ENCODE measurements at places on chromosomes 11 and 22.
A peak's percentile ranks its signal among the peaks of the same experiment; 100 is the strongest.

DNA sequence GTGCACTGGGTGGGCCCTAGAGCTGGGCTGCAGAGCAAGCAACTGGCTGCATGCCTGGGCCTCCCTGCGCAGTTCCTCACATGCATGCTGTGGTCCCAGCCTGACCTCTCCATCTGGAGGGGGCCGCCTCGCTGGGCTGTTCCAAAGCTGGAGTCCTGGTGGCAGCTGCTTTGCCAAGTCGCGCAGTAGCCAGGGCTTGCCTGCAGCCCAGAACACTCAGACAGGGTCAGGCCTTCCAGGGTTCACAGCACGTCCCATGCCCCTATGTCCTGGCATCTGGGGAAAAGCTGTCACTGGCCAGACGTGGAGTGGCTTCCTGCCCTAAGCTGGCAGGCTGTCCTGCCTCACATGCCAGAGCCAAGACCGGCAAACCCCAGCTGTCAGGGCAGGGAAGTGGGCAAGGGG lies 16.5 kb upstream of the CDC42EP2 start:
- no peak for DNase-seq

DNA sequence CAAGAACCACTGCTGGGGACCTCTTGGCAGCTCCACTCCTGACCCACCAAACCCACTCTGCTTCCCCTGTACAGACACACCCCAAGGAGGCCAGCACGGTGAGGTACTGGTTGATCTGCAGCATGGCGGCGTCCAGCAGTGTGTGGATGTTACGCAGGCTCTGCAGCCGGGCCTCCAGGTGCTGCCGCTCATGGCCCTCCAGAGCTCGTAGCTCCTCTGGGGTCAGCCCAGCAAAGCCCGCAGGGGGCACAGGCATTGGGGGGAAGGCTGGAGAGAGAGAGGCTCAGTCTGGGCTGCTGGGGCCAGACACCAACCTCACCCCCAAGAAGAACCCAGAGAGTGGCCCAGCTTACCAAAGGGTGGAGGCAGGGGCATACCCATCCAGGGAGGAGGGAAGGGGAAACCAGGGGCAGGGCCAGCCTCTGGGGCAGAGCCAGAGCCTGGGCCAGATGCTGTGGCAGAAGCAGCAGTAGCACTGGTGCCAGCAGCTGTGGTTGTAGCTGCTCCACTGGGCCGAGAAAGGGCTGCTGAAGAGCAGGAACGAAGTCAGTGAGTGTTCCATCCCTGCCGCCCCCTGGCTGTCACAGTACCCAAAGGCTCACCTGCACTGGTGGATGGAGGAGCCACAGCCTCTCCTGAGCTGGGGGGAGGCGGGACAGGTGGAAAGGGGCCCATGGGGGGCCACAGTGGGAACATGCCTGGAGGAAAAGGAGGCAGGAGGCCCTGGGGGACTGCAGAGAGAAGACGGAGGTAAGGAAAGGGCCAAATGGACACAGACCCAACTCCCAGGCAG lies 4.5 kb downstream of the SYVN1 start:
- no peak for DNase-seq

DNA sequence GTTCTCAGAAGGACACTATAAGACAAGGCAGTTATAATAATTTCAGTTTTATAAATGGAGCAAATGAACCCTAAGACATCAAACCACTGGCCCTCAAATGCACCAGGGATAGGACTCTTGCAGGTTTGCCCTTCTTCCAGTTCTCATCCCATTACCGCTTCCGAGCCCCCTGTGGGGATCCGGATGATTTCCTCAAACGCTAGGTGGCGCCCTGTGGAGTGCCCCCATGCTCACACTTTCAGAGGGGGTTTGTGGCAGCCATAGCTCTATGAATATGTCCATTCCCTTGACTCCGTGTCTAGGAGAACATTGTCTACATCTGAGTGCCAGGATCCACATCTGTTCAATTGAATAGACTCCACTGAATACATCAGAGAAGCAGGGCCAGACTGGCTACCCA lies 816.3 kb downstream of the NTM start:
- DNase-seq: no peak

- DNase-seq: no peak
Measured at GRCh38 chr11:71298761-71299181, 46.4 kb upstream of the SHANK2 start.

GRCh38 chr22:32917577-32918354 lies 116.3 kb downstream of the TIMP3 start:
- no peak for DNase-seq

GRCh38 chr11:86440305-86440716 lies 65.6 kb downstream of the CCDC81 start:
- peak; percentile 67 for DNase-seq

GRCh38 chr11:69508974-69509373 lies 27.5 kb downstream of the LINC01488 start:
- no peak for DNase-seq

- DNase-seq: no peak
Measured at GRCh38 chr11:17782145-17782544, 47.6 kb downstream of the KCNC1 start.

GRCh38 chr11:23539556-23539955 lies 679.3 kb upstream of the CCDC179 start:
- no peak for DNase-seq

GRCh38 chr11:91850533-91851275 lies 373.9 kb upstream of the FAT3 start:
- no peak for DNase-seq

- DNase-seq: no peak
Measured at GRCh38 chr11:73047773-73048371, 94.2 kb downstream of the FCHSD2 start.

- DNase-seq: no peak
Measured at GRCh38 chr22:48893288-48894063, 934.2 kb downstream of the BRD1 start.

- DNase-seq: no peak
Measured at GRCh38 chr22:35628732-35629131, 11.6 kb upstream of the MB start.

DNA sequence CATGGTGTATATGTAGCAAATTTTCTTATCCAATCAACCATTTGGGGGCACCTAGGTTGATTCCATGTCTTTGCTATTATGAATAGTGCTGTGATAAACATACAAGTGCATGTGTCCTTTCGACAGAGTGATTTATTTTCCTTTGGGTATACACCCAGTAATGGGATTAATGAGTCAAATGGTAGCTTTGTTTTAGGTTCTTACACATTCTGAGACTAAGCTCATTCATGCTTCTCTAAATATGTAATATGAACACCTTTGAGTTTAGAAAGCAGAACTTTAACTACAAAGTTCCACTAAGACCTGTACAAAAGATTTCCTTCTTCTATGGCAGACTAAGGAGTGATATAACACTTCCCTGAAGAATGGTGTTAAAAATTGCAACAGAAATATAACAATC lies 627.0 kb downstream of the KCNA4 start:
- DNase-seq: no peak

DNA sequence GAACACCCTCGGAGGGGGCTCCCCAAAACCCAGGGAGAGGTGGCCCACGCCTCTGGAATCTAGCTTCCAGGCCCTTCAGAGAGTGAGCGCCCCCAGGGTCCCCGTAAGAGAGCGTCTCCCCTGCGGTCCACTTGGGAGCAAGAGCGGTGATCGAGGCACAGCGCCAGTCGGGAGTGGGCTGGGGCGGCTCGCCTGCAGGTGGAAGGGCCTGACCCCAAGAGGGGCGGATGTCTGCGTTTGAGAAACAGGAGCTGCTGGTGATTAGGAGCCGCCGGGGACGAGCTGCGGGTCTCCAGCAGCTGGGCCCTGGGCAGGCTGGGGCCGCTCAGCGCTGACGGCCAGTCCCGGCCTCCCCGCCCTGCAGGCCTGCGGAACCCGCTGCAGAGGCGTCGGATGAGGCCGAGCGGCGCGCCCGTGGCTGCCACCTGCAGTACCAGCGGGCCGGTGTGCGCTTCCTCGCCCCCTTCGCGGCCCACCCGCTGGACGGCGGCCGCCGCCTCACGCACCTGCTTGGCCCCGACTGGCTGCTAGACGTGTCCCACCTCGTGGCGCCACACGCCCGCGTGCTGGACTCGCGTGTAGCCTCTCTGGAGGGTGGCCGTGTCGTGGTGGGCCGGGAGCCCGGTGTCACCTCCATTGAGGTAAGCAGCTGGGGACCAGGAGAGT lies 10.0 kb downstream of the TMEM132A start:
- no peak for DNase-seq

- DNase-seq: no peak
Measured at GRCh38 chr22:17343766-17344165, 25.5 kb upstream of the CECR2 start.

- peak; percentile 19 for DNase-seq
Measured at GRCh38 chr11:102564110-102564509, 33.6 kb upstream of the MMP7 start.

- DNase-seq: no peak
Measured at GRCh38 chr11:34916843-34917770, 689 bp downstream of the PDHX start.

- DNase-seq: no peak
Measured at GRCh38 chr11:69841859-69842698, 22.9 kb upstream of the FGF3 start.

DNA sequence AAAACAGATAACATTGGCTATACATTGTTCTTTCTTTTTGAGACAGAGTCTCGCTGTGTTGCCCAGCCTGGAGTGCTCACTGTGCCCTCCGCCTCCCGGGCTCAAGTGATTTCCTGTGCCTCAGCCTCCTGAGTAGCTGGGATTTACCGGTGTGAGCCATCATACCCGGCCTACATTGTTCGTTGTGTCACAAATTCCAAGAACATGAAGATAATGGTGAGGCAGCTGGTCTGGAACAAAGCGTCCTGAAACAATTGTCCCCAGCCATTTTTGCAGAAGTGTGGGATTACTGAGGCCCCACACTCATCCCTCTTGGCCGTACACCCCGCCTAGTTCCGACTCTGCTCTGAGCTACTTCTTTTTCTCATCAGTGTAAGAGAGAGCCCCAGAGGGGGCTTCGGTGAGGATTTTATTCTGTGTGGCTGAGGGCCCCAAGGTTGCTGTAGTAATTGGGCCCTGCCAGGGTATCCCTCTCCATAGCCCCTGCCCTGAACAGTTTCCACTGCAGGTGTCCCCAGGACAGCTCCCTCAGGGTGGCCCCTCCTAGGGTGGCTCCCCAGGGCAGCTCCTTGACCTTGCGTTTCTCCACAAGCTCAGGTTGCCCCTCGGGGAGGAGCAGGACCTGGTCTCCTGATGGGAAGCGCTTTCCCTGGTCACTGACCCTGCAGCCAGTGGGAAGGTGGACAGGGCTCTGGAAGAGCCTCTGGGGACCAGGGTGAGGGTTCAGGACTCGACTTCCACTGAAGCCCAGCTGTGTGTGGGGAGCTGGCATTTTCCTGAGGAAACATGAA lies 13.1 kb upstream of the ARSA start:
- no peak for DNase-seq

DNA sequence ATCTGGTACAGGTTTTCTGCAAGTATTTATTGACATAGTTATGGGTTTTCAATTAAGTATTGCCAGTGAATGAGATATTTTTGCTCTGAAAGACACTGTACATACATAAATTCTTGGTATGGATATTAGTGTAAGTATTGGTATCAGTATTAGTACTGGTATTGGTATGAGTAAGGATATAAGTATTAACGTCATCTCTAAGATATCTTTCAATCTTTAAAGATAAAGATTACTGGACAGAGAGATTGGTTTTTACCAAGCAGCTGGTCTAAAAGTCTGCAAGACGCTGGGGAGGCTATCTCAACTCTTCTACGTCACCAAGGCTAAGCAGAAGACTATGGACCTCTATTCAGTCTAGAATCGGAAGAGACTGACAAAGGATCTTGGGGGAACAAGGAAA lies 234.5 kb downstream of the NXPE2 start:
- DNase-seq: no peak

DNA sequence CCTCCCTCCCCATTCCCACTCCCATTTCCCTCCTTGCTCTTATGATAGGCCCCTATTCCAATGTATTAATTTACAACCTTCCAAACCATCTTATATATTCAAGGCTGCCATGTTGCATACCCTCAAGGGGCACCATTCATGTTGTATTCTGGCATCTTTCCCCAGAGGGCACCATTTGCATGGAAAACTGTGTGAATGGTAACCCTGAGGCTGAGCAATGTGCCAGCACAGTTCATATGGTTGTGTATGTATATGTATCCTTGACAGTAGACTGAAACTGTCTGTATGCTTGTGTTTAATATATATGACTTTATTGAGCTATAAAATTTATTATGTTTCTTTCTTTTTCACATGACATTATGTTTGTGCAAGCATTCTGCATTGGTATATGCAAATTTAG lies 7.3 kb downstream of the RASSF10 start:
- DNase-seq: no peak

- no peak for DNase-seq
Measured at GRCh38 chr11:128906185-128907050, 15.3 kb downstream of the KCNJ5 start.

DNA sequence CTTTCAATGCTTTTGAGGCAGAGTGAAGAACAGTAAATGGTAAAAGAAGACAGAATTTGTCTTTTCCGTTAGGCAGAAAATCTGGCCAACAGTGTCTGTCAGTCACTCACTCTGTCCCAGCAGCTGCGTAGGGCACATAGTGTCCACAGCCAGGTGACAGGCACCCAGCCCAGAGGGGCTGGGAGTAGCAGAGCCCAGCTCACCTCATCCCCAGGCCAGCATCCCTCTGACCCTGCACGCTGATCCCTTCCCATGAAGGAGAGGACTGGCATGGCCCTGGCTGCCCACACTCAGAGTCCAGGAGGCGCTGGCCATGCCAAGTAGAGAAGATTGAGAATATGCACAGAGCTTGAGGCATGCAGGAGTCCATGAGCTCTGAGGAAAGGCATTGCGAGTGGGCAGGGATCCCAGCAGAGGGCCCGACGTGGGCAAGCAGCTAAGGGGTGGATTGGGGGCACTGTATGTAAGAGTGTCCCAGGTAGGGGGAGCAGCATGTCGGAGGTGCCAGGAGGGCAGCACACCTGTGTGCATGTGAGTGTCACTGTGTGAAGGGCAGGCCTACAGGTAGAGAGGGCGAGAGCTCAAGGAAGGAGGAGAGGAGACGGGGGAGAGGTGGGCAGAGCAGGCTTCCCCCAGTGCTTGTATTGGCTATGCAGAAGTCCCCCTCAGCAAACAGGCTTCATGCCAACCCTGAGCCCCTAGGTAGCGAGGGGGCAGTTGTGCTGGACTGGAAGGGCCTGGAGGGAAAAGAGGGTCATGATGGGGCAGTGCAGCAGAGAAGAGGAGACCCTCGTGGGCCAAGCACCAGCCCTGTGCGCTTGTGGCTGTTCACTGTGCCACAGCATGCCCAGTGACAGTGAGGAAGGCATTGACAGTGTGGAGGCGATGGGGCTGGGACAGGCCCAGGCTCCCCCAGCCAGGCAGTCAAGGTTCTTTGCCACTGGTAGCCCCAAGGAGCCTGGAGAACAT lies 133.8 kb downstream of the OSBP2 start:
- DNase-seq: no peak

GRCh38 chr22:47210112-47210657 lies 447.7 kb downstream of the TBC1D22A start:
- DNase-seq: no peak
